Activated CD4-positive, CD25-positive, alpha-beta regulatory T cell treated with anti-CD3 and anti-CD28 coated beads, Interleukin-2, amount 50 U/mL, for 24 hours (primary cell): ENCODE measurements at places on chromosomes 3 and 15.

DNA sequence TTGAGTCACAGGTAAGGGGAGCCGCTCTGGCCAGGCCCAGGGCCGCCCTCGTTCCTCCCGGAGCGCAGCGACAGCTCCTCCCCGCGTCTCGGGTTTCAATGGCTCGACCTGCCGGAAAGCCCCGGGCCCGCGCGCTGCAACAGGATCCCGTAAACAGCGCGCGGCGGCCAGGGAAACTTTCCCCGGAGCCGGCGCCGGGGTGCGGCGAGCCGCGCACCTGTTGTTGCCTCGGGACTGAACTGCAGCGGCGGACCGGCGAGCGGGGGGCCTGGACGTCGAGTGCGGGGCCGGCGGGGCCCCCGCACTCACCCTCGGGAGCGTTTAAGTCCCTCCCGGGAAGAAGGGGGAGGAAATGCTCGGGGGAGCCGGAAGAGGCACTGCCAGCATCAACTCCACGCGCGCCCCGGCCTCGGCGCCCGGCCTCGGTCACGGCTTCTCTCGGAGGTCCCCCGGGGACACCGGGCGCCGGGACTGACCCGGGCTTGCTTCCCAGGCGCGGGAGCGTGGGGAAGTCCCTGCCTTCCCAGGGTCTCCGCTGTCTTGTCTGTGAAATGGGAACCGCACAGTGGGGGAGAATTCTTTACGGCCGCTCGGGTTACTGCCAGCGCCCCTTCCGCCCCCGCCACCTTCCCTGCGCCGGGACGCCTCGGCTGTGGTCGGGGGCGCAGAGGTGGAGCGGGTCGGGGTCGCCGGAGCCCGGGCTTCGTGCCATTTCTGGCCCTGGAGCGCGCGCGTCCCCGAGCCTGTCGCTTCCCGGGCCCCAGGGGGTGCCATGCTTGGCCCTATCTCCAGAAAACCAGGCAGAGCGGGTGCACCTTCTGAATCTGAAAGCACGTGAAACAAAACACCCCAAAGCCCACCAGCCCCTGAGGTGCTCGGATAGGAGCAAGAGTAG lies 7.5 kb upstream of the PGPEP1L start:
- peak; percentile 64 for ATAC-seq

GRCh38 chr3:95134693-95135413 lies 1072.0 kb downstream of the NSUN3 start:
- no peak for ATAC-seq

DNA sequence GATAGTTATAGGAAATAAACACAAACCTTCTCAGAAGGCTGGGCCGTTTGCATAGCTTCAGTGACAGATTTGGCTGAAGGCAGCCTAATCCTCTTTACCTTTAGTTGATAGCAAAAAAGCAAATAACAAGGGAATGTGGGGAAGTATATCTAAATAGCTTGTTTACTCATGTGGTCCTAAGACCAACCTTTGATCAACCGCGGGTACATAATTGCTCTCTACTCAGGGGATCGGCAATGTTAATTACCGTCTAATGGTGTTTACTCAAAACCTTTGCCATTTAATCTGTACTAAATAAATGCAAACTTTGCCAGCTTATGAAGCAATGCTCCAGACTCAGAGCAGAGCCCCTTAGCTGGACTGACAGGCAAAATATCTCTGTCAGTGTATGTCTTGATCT lies 51.6 kb downstream of the EIF3J start:
- ATAC-seq, result no peak

GRCh38 chr3:177237206-177237605 lies 39.9 kb upstream of the TBL1XR1 start:
- no peak for ATAC-seq

GRCh38 chr3:129025691-129026435 lies 24.8 kb downstream of the EFCC1 start:
- ATAC-seq, result no peak

DNA sequence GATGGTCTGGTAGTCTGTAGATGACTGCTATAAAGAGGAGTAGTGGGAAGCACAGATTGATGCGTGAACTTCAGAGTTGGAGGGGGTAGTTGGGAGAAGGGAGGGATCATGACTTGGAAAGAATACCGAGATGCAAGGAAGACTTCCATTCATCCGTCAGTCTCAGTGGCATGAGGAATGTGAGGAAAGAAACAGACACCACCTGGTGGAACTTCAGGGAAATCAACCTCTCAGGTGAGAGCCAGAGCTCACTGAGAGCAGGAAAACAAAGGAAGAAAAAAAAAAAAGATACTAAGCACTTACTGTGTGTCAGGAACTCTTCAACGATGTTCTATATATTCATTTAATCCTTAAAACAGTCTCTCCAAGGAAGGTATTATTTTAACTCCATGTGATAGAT lies 172.4 kb downstream of the OXSM start:
- ATAC-seq, result no peak

DNA sequence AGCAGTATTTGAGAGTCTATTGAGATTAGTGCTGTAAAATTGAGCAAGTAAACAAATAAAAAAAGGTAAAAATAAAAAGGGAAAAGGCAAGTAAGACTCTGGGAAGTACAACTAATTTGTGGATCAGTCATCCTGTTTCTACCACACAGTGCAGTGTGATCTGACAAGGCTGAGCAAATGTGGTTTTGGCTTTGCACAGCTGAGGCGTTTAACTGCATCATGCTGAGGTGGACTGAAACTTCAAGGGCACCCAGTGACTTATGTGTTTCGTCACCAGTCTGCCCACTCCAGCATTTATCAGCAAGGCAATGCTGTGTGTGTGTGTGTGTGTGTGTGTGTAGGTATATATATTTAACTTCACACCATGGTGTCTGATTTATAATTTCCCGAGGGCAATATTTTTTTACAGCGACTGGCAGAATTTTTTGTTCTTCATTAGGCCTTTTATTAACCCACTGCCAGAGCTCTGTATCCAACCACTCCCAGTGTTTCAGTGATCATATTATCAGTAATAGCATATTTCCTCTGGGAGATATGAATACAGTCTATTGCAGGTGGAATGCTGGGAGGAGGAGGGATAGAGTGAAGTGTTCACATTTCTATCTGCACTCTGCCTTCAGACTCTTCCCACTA lies 131.5 kb upstream of the SATB1 start:
- ATAC-seq, result peak; percentile 97

GRCh38 chr3:191246630-191247029 lies 47.6 kb downstream of the OSTN start:
- ATAC-seq, result no peak

DNA sequence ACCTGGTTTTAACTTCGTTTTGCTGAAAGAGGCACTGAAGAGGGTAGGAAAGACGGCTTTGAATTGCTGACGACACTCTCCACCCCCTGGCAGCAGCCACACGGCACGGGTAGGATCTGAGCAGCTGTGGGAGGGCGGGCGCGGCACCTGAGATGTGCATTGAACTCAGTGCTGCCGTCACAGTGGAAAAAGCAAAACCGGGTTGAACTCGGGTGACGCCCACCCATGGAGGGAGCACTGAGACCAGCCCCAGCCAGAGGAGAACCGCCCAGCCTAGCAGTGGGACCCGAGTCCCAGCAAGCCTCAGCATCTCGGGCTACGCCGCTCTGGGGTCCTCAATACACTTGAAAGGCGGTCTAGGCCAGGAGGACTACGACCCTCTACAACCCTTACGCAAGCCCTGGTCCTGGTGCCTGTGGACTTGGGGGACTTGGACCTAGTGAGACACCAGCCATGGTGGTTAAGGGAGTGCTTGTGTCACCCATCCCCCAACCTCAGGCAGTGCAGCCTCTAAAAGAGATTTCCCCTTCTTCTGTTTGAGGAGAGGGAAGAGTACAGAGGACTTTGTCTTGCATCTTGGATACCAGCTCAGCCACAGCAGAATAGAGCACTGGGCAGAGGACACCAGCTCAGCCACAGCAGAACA lies 50.0 kb upstream of the RPL35A start:
- no peak for ATAC-seq

DNA sequence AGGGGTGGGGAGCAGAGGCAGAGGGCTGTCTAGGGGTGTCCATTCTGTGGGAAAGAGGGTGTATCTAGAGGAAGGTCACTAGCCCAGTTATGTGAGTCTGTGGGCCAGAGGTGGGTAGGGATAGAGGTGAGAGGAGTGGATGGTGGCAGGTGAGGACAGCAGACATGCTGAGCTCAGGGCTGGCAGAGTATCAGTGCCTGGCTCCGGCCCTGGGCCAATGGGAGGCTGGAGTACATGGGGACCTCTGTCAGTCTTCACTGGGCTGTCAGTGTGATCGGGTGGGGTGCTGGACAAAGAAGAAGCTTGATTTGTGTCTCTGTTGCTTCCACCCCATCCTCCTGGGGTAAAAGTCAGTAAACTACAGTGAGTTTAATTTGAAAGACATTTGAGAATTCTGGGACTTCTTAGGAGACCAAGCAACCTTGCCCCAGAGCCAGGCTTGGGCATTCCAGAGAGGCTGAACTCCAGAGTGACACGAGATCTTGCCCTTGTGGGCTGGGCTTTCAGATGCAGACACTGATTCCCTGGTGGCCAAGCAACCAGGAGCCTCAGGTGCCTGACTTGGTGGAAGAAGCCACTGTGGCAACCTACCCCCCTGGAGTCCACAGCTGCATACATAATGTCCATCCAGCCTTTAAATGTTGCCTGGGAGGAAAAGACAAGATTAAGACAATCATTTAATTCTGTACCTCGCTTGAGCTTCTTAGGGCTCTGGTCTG lies 60.7 kb downstream of the EXOG start:
- ATAC-seq, result no peak

DNA sequence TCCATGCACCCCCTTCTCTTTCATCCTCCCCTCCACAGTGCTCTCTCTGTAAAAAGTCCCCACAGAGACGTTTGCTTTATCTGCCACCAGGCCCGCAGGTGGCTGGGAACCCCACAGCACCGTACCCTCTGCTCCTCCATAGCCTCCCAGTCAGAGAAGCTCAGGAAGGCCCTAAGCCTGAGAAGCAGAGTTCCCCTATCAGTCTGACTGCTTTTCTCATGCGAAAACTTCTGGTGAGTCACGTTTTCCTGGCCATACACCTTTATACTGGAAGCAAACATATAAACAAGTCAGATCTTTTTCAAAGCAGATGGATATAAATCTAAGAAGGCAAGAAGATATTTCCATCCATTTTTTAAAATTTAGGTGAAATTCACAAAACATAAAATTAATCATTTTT lies 51.5 kb upstream of the MEF2A start:
- peak; percentile 27 for ATAC-seq

- no peak for ATAC-seq
Measured at GRCh38 chr3:53833700-53834099, 12.5 kb downstream of the CHDH start.

DNA sequence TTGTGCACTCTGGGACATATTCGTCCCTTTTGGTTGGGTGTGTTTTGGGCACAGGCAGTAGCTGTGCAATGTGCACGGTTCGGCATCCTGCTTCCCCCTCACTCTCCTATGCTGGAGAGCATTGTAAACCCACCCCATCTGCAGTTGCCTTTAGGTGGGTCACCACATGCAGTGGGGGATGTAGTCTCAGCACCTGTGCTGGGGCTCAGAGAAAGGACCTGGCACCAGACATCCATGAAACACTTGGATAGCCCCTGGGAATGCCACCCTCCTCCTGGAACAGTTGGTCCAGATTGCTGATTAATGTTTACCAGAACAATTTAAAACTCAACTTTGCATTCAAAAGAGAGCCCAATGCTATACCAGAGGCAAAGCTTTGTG lies 123.9 kb upstream of the MEF2A start:
- ATAC-seq, result no peak

DNA sequence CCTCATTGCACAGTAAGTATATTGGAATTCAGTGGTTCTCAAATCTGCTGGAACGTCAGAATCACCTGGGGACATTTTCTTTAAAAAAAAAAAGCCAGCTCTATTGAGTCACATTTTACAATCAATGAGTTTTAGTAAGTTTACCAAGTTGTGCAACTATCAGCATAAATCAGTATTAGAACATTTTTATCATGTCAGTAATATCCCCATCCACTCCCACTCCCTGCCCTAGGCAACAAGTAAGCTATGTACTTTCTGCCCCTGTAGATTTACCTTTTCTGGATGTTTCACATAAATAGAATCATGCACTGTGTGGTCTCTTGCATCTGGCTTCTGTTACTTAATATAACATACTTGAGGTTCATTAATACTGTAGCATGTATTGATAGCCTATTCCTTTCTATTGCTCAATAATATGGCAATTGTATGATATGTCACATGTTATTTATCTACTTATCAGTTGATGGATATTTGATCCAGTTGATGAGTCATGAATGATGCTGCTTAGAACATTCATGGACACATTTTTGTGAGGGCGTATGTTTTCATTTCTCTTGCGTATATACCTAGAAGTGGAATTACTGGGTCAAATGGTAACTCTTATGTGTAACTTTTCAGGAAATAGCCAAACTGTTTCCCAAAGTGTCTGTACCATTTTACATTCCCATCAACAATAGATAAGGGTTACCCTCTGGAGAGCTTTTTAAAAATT lies 180.5 kb downstream of the THSD4 start:
- no peak for ATAC-seq

GRCh38 chr3:136197159-136197793 lies 1.1 kb upstream of the MSL2 start:
- ATAC-seq, result no peak

DNA sequence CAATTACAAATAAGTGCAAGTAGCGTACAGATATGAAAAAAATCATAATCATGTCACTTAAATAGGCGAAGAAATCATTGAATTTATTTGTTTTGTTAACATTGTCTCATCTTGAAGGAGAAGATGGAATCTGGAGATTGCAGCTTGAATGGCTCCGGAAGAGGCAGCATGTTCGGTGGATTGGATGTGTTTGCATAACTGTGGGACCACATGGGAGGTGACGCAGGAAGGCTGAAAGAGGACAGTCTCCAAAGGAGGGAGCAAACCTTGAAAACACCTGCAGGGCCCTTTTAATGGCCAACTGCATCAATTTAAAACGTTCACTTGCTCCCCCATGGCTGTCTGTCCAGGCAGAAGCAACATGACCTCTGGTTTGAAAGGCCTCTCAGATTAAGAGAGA lies 61.3 kb downstream of the CHL1 start:
- no peak for ATAC-seq

DNA sequence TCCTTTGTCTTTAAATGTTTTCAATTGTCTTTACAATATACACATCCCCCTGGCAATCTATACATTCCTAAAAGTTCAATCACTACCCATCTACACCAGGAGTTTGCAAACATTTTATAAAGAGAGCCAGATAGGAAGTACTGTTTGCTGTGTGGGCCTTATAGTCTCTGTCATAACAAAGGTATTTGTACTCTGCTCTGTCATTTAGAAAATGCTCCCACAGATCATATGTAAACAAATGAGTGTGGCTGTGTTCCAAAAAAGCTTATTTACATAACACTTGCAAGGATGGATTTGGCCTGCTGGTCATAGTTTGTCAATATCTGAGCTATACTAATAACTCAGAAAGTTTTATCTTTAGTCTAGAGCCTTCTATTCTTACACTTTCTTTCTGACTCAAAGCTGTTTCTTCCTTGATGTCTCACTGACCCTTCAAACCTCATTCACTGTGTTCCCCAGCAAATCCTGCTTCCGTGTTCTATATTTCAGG lies 511.9 kb downstream of the GBE1 start:
- no peak for ATAC-seq

GRCh38 chr3:187104342-187104741 lies 35.0 kb downstream of the RPL39L start:
- ATAC-seq, result no peak

GRCh38 chr3:190209533-190209932 lies 88.8 kb upstream of the P3H2 start:
- ATAC-seq, result no peak

GRCh38 chr15:80323285-80323684 lies 71.3 kb upstream of the CTXND1 start:
- ATAC-seq, result no peak
